Activated CD4-positive, alpha-beta T cell treated with anti-CD3 and anti-CD28 coated beads for 1 hour (primary cell): ENCODE measurements at places on chromosomes 11 and 22.

GRCh38 chr11:60870276-60870675 is 2.9 kb downstream of the ZP1 start:
- DNase-seq: no peak

DNA sequence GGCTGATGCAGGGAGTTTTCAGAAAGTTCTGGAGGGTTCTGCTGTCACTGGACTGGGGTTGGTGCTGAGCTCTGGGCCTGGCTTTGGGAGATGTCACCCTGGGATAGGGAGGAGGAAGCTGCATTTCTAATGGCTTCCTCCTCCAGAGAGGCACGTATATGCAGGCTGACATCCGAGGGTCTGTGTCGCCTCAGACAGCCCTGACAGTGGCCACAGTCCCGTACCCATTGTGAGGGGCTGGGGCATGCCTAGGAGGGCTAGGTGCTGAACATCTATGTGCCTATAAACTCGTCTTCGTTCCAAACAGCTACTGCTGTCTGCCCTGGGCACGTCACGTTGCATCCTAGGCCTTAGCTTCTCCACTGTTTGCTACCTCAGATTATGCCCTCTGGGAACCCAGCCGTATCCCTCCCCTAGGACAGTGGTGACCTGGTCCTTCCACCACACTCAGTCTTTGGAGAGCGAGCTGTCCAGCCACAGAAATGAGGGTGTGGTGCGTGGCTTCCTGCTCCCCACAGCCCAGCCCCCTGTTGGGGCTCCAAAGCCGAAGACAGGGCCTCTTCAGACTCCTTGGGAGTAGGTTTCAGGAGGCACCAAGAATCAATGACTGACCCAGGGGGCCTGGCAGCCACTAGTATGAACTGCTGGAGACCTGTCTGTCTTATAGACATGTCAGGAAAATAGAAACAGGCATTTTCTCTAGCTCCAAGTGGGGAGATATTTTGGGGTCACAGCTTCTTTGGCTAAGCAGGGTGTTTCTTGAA is 26.4 kb downstream of the ADAMTS15 start:
- no peak for DNase-seq

DNA sequence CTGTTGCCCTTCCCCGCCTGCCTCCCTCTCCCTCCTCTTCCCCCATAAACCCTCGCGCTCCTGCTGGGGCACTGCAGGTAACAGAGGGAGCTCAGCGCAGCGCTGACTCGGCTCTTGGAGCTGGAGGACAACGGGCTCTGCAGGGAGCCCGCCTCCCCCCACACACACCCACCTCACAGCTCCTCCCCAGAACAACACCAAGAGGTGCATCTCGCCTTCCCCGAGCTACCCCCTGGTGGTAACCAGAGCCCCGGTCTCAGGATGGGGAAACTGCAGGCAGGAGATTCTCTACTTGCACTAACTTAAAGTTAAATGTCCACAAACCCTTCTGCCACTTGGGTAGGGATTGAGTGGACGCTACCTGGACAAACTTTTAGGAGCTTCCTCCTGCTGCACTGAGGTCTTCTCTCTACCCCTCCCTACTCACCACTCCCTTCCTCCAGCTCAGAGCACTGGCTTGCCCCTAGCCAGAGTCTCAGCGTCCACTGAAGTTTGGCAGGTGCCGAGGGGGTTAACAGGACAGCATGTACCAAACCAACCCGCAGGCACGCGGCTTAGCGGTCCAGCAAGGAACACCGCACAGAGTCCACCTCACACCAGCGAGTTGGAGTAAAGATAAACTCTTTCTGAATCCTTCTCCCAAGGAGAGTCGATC is 4.0 kb upstream of the SCN4B start:
- no peak for DNase-seq

DNA sequence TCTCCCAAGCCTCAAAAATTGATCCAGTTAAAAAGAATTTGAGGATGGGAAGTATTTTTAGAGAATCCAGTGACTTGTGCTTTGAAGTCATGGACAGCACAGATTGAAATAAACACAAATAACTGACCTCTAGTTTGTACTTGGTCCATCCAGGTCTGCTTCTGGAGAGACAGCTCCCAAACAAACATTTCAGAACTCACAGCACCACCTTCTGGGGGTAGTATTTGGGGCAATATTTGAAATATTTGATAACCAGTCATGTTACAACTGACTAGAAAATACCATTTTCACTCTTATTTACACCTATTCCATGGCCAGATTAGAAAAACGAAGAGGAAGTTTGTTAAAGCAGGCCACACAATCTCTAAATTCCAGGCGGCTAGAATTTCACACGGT is 56.2 kb downstream of the CTSC start:
- DNase-seq: no peak

DNA sequence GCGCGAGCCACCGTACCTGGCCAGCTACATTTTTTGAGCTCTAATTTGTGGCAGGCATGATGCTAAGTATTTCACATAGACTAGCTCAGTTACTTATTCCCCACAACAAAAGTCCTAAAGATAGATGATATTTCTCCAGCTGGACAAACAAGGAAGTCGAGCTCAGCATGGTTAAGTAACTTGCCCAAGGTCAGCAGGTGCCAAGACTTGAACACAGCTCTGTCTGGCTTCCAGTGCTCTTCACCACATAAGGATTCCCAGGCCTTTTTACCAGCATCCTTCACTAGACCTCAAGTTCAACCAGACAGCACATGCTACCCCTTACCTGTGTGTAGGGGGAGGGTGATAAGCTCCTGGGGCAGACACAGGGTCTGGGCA is 177.3 kb upstream of the NCAM1 start:
- no peak for DNase-seq

GRCh38 chr11:119643876-119644225 is 85.1 kb downstream of the NECTIN1 start:
- DNase-seq: no peak

DNA sequence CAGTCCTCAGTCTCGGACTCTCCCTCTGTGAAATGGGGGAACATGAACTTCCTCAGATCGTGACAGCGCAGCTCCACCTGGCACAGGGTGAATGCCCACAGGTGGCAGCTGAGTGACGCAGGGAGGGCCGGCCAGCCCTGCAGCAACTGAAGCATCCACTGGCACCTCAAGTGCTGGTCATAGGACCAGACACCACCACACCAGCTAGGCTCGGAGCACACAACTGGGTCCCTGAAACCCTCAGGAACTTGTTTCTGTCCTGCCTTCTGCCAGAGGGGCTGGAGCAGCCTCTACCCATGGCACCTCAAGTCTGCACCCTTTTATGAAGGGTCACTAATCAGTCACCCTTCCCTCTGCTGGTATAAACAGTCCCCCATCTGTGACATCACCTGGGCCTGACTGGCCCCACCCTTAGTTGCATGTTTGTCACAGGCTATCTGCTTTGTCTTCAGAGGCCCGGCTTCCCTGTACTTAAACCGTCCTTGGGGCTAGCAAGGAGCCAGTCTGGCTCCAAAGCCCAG is 7.4 kb upstream of the CDC42BPG start:
- no peak for DNase-seq

DNA sequence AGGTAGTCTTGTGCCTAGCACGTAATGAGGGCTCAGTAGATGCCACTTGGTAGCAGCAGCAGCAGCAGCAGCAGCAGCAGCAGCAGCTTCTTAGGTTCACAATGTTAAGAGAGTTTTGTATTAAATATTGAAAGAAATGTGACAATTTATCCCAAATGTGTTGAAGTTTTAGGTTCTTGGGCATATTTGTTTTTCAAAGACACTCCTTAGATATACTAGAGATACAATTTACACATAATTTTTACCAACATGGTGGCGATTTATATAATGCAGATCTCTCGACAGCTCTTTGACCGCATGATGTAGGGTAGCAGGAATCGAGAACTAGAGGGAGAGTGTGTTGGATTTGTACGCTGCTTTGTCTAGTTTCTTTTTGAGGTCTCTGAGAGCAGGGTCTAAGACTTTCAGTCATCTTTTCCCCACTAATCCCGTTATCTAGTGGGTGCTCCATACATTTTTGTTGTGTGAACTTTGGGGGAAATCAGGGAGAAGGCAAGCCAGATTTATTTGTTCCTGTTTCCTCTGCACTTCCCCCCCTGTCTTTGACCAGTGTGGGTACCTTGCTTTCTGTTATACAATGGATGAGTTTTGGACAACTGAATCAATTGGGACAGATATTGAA is 1.4 kb downstream of the FDX1 start:
- DNase-seq: no peak

- no peak for DNase-seq
Measured at GRCh38 chr11:78773077-78773476, 198.4 kb upstream of the NARS2 start.

DNA sequence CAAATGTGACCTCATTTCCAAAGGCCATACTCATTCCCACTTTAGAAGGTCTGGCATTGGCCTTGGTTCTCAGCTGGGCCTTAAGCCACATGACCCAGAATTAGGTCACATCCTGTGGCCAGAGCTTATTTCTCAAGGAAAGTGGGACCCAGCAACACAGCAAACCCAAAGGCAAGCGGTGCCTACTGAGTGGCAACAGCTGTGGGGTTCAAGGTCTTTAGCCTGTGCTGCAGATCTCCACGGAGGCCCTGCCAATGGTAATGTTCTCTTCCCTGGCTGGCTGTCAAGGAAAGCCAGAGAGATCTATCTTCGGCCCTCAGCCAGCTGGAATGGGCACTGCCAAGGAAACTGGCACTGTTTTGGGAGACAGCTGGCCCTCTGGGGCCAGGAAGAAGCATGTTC is 41.5 kb upstream of the TP53I11 start:
- DNase-seq: no peak

DNA sequence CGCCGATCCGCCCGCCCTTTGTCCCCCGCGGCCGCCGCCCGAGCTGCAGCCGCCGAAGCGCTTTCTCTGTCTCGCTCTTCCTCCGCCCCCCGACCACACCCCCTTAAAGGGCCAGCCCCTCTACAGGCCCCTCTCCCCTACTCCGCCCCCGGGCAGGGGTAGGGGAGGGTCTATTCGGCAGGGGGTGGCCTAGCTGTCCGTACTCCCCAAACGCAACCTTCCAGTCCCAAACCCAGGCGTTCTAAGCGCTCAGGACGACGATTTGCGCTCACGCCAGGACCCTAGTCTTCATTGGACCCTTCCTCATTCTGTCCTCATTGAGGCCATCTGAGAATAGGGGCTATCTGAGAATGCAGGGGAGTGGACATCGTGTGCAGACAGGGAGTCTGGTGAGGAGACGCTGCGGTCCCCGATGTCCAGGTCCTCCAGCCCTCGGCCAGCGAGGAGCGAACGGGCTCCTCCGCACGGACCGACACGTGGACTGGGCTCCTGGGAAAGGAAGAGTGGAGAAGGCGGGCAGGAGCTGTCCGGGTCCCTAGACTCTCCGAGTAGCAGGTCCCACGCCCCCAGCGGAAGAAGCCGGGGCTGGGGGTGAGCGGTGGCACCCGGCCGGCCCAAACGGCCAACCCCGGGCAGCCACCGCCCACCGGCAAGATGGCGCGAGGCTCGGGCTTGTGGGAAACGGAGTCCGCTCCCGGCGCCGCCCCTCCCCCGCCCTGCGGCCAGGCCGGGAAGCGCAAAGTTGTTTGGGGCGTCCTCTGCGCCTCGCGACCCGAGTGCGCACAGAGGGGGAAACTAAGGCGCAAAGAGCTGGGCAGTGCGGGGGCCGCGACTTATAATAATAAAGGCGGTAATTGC is at the start of gene PPP1R14B:
Gene PPP1R14B (minus strand): TSS at position 73 of the 858 bp plus-strand sequence. CDS start 270 bp downstream, outside the sequence.
- peak; percentile 63 for DNase-seq

DNA sequence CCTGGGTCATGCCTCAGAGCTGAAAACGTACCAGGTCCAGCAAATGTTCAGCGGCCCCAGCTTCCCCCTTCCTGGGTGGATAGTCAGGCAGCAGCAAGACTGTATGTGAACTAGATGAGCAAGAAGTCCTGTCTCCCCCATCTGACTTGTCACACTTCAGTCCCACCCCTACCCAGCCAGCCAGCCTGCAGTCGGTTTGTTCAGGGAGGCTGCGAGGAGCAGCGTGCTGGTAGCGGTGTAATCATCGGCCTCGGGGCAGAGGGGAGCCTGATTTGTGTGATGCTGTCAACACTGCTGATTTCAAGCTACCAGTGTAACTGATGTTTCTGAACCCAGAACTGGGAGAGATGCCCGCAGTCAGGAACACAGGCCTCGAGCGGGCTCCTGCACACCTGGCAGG is 9.6 kb downstream of the TMEM258 start:
- DNase-seq: no peak

DNA sequence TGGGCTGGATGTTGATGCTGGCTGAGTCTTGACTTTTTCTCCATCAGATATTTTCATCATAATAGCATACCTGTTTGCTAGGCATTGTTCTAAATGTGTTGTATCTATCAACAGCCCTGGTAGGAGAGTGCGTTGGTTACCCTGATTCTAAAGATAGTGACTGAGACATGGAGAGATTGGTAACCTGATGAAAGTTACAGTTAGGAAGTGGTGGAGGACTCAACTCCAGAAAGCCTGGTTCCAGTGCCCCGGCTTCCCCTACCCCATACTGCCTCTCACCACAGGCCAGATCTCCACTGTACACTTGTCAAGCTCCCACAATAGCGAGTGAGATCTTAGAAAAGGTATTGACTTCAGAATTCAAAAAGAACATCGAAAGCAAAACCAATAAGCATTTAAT is 22.8 kb upstream of the RELT start:
- DNase-seq: no peak

DNA sequence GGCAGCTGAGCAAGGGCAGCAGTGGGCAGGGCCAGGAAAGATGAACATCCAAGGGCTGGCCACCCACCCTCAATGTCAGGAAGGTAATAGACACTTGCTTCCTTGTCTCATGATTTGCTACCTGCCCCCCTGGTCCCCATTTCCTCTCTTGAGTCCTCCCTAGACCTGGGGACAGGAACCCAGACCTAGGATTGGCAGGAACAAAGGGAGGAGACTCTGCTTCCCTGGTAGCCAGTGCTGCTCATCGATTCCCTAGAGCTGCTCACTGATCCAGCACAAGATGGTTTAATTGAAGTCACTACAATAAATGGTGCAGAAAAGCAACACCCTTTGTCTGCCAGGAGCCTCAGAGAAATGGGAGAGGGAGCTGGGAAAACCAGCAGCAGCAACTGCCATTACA is 67.8 kb upstream of the CHST1 start:
- no peak for DNase-seq

DNA sequence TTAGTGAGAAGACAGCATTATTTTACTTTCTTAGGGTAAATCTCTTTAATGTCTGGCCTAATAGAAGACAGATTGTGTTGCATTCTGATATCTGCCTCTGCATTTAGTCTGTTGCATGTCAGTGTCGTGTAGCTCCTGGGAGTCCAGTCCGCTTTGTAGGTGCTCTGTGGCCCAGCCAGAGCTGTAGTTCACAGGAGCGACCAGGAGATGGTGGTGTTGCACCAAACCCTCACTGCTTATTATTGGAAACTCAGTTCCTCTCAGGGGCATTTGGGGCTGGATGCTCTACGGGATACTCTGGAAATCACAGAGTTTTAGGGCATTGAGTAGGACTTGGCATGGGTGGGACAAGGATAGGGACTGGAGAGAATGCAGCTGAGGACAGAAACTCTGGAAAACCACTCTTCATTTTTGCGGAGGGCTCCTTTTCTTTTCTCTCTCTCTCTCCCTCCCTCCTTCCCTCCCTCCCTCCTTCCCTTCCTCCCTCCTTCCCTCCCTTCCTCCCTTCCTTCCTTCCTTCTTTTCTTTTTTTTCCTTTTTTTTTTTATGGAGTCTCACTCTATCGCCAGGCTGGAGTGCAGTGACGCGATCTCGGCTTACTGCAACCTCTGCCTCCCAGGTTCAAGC is 21.7 kb downstream of the MIAT start:
- peak; percentile 54 for DNase-seq

GRCh38 chr11:31940371-31941037 is 129.4 kb upstream of the PAX6 start:
- DNase-seq: no peak

GRCh38 chr11:16841984-16842383 is 103.5 kb downstream of the C11orf58 start:
- no peak for DNase-seq

- DNase-seq: no peak
Measured at GRCh38 chr11:74714904-74715303, 16.3 kb downstream of the CHRDL2 start.
